ENCODE measurements at places on chromosomes 12 and 14.

- DNase-seq = no peak
Observed at GRCh38 chr12:70074510-70074909, 168.7 kb upstream of the CNOT2 start.

- no peak for DNase-seq
Observed at GRCh38 chr14:91349481-91350074, 68.0 kb downstream of the CCDC88C start.

GRCh38 chr12:20624718-20625117 is 70.4 kb upstream of the SLCO1C1 start:
- peak; percentile 47 for DNase-seq

- DNase-seq = peak; percentile 80
Observed at GRCh38 chr12:112121780-112122565, 3.4 kb upstream of the TRAFD1 start.

DNA sequence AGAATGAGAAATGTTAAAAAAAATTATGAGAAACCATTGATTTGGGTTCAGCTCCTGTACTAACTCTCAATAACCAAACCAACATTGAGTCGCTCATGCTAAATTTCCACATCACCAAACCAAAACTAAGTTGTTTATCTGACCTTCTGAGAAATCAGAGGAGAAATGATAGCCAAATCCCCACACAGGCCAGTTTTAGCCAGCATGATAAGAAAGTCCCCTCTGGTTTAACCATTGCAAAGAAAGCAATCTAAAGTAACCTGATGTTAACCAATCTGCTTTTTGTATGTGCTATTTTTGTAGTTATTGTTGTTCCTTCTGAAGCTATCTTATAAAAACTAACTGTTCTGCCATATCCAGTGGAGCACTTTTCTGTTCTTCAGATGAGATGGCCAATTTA is 599.7 kb downstream of the SLC16A7 start:
- DNase-seq = no peak
